ENCODE measurements at places on chromosomes 6 and 20.

DNA sequence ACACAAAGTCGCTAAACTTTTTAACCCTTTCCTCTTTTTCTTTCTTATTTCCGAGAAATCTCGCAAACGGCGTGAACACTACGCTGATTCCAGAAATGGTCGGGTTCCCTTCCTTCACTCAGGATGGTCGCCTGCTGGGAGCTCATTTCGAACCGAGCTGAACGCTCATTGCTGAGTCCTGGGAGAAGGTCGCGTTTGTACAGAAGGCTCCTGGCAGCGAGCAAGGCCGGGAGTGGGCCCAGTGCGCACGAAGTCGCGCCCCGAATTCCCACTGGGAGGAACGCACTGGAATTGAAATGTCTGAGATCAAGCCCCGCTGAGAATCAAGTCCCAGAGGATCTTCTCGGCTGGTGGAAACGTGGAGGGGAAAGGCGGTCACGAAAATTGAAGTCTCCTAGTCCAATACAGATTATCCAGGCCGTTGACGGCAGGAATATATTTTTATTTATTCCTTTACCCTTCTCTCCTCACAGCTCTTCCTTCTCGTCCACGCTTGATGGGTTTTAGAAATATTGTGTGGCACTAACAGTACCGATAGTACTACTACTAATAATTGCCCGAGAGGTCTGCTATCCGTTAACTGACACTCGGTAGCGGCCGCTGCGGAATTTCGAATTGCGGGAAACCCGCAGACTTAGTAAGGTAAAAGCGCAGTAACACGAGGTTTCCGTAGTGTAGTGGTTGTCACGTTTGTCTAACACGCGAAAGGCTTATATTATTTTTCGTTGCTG is 207.2 kb upstream of the ZNF184 start:
- H3K4me1 ChIP-seq: peaks cover 22% of the 10 kb centered on the region
- H3K36me3 ChIP-seq: no peaks in the 10 kb centered on the region
- H3K27ac ChIP-seq: peak overlapping the region; percentile 53
- DNase-seq: no peak

DNA sequence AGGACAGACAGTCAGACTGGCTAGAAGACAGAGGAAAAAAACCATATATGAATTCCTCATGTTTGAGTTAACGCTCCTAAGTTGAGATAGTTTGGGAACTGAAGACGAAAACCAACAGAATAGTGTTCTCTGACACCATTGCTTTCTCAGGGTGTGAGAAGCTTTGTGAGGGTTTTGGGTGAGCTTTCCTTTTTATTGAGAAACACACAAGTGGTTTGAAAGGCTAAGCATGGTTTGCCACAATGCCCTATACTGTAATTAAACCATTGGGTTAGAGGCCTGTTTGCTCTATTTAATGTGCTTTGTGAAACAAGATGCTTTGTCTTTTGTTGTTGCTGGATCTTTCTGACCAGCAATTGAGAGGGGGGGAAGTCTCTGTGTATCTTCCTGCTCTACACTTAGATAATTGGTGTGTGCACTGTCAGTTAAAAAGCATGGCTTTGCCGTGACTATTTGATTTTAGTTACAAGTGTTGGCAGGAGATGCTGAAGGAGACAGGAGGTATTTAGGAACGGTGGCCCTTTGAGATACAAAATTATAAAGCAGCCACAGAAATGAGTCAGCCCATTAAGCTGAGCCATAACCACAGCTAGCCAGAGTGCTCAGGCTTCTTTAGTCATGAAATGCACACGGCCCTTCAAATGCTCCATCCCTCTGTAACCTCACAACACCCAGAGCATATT is 273.0 kb upstream of the PREP start:
- no peaks in the 10 kb centered on the region for H3K4me1 ChIP-seq
- DNase-seq: no peak
- H3K27ac ChIP-seq: no peak overlapping the region
- H3K27me3 ChIP-seq: peaks cover 2% of the 10 kb centered on the region

- no peaks in the 10 kb centered on the region for H3K36me3 ChIP-seq
- H3K27ac ChIP-seq: peak overlapping the region; percentile 45
- no peaks in the 10 kb centered on the region for H3K27me3 ChIP-seq
- peaks cover 16% of the 10 kb centered on the region for H3K4me1 ChIP-seq
Measured at GRCh38 chr6:137767911-137768690, 99.0 kb upstream of the TNFAIP3 start.

GRCh38 chr6:63269470-63269869 is 50.3 kb downstream of the LGSN start:
- DNase-seq: no peak
- no peaks in the 10 kb centered on the region for H3K4me1 ChIP-seq
- H3K36me3 ChIP-seq: no peaks in the 10 kb centered on the region
- H3K27me3 ChIP-seq: no peaks in the 10 kb centered on the region
- no peak overlapping the region for H3K27ac ChIP-seq

Data from activated T-cell treated with anti-CD3 and anti-CD28 coated beads, Interleukin-2, amount 50 U/mL, for 24 hours (primary cell).